ENCODE measurements at places on chromosomes 12 and 14.
A peak's percentile ranks its signal among the peaks of the same experiment; 100 is the strongest.

GRCh38 chr12:107393043-107393717 lies 292.4 kb upstream of the PWP1 start:
- no peak for DNase-seq

- no peak for DNase-seq
Measured at GRCh38 chr14:28120391-28120790, 646.2 kb upstream of the FOXG1 start.

- DNase-seq = peak; percentile 88
Measured at GRCh38 chr12:56723889-56724700, 1.0 kb downstream of the NACA start.

- no peak for DNase-seq
Measured at GRCh38 chr12:89783359-89784060, 74.9 kb upstream of the ATP2B1 start.

- DNase-seq = no peak
Measured at GRCh38 chr12:107042801-107043200, 50.5 kb downstream of the CRY1 start.
